ENCODE measurements at places on chromosomes 7 and 10.

- DNase-seq, result no peak
Observed at GRCh38 chr7:8105449-8106095, 137.0 kb downstream of the GLCCI1 start.

DNA sequence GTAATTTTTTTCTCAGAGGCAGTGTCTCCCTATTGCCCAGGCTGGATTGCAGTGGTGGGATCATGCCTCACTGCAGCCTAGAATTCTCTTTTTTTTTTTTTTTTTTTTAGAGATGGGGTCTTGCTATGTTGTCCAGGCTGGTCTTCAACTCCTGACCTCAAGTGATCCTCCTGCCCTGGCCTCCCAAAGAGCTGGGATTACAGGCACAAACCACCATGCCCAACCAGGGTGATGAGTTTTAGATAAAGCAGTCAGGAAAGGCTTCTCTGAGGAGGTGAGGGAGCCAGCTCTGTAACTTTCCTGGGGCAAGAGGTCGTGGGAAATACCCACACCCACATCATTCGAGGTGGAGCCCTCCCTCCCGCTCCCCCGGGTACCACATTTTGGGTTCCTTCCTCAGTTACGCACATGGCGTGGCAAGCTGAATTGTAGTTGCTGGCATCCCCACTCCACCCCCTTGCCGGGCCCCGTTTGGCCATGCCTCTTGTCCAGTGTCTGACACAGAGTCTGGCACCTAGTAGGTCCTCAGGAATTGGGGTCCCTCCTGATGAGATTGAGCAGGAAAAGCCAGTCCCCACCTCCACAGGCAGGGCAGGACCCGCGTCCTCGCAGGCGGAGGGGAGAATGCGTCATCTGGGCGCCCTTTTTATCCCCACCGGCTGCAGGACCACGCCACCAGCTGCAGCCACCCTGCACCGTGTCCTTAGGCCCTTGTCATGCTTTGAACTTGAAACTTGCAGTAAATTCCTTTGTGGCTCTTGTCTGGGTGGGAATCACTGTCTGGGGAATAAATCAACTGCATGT, 43.4 kb downstream of the CLIP2 start:
- DNase-seq, result no peak

GRCh38 chr10:29670761-29671160, 36.0 kb upstream of the SVIL start:
- no peak for DNase-seq

GRCh38 chr7:70214071-70214470, 615.8 kb downstream of the AUTS2 start:
- DNase-seq, result no peak

- DNase-seq, result no peak
Observed at GRCh38 chr7:124324262-124324661, 291.4 kb upstream of the TMEM229A start.

- no peak for DNase-seq
Observed at GRCh38 chr7:84196084-84196503, 1.5 kb upstream of the SEMA3A start.

- DNase-seq, result no peak
Observed at GRCh38 chr7:151348970-151349369, 7.4 kb downstream of the NUB1 start.

GRCh38 chr7:101081432-101081831, 3.8 kb upstream of the TRIM56 start:
- DNase-seq, result no peak

- DNase-seq, result no peak
Observed at GRCh38 chr10:97020452-97021400, 165.0 kb downstream of the SLIT1 start.

GRCh38 chr7:133121175-133121844, 39.4 kb upstream of the CHCHD3 start:
- DNase-seq, result no peak

GRCh38 chr7:68006619-68007018, 1010.0 kb downstream of the TYW1 start:
- no peak for DNase-seq

DNA sequence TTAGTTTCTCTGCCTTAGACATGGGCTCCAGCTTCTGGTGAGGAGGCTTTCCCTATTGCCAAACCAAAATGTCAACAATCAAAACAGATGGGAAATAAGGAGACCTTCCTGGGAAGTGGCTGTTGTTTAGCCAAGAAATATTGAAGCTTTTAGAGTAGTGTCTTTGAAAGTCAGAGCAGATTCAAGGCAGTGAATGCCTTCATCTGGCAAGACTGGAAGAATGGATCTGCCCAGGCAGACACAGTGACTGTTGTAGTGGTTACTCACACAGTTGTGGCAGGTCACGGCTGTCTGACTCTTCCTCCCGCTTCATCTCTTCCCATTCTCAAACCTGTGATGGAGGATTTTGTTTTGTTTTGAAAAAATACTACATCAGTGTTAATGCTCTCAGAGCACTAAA, 154.1 kb upstream of the ADO start:
- DNase-seq, result no peak

DNA sequence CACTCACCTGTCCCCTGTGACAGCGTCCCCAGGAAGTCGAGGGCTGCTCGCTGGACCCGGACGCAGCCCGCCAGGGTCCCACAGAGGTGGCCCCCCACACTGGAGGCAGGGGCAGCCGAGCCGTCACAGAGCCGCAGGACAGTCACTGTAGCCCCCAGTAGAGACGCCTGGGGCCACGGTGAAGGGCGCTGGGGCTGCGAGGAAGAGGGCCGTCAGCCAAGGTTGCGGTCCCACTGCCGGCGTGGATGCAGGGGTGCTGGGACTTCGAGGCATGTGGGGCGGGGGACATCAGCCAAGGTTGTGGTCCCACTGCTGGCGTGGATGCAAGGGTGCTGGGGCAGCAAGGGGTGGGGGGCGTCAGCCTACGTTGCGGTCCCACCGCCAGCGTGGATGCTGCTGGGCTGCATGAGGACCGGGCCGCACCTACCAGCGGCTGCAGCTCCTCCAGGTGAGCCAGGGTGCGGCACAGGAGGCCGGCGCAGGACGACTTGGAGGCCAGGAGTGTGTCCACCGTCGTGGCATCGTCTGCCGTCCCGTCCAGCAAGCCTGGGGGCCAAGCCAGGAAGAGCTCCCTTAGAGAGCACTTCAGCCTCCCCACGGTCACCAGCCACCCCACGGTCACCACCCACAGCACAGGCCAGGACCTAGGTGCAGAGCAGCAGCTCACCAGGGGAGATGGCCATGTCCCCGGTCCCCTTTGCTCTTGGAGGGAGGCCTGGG, 13.9 kb downstream of the BRAT1 start:
- no peak for DNase-seq

GRCh38 chr7:101104799-101105198, 19.5 kb downstream of the TRIM56 start:
- DNase-seq, result no peak

- DNase-seq, result no peak
Observed at GRCh38 chr10:93175490-93175889, 101.8 kb downstream of the CYP26A1 start.

GRCh38 chr7:127876393-127876792, 154.8 kb downstream of the LRRC4 start:
- no peak for DNase-seq

GRCh38 chr7:100476903-100477870, 1.8 kb downstream of the TSC22D4 start:
- peak; percentile 37 for DNase-seq

DNA sequence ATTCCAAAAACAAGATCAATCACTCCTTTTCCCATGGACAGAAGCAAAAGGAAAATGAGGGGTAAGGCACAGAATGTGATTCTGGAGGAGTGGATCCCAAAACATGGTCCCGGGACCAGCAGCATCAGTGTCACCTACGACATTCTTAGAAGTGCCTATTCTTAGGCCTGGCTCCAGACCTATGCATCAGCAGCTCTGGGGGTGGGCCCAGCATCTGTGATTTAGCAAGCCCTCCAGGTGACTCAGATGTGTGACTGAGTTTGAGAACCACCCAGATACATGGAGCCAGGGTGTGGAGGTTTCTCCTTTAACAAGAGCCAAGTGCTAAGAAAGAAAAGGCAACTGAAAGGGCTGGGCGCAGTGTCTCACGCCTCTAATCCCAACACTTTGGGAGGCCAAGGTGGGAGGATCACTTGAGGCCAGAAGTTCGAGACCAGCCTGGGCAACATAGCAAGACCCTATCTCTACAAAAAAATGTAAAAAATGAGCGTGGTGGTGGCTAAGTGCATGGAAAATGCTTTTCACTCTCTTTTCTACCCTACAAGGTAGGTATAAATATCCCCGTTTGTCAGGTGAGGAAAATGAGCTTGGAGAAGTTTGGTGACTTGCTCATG, 17.1 kb upstream of the ARPC1A start:
- DNase-seq, result no peak

GRCh38 chr10:63083904-63084689, 49.0 kb upstream of the NRBF2 start:
- DNase-seq, result peak; percentile 16

DNA sequence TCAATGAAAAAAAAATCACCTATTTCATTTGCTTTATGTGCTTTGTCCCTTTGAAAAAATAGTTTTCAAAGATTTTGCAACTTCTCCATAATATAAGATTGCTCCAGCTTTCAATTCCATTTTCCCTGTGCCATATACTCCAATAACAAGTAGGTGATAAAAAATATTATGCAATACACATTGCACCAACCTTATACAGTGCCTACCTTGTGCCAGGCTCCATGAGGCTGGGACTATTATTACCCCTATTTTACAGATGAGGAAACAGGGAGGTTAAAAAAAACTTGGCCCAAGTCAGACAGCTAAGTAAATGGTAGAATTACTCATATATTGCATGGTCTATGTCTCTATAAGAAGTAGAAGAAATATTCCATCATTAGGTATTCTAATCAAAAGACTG, 57.8 kb downstream of the BRAF start:
- no peak for DNase-seq

- no peak for DNase-seq
Observed at GRCh38 chr7:4162884-4163564, 519.1 kb upstream of the FOXK1 start.

DNA sequence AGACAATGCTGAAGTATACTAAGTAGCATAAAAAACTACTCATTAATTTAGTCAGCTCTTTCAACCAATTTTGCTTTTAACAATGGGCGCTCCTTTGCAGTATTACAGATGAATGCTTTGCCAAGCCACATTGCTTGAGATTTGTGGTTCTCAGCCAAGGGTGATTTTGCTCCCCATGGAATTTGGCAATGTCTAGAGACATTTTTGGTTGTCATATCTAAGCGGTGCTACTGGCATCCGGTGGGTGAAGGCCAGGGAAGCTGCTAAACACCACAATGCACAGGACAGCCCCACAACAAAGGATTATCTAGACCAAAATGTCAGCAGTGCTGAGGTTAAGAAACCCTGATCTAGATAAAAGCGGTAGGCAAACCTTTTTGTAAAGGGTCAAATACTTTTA, 112.0 kb downstream of the UBE2H start:
- no peak for DNase-seq

- DNase-seq, result no peak
Observed at GRCh38 chr7:2947058-2947780, 96.4 kb downstream of the CARD11 start.

DNA sequence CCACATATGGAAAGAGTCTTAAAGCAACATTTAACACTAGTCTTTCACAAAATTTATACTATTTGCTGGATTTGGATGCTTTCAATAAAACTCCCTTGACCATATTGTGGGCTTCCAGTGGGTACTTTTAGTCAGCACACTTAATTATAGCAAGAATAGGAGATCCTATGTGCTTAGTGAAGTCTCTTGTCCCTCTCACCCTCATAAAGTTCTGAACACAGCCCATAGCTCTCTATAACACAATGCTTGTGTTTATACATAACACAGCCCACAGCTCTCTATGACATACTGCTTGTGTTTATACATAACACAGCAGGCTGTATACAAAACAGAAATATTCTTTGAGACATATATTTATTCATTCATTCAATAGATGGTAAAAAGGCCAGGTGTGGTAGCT, 79.0 kb downstream of the SEMA3C start:
- DNase-seq, result no peak

DNA sequence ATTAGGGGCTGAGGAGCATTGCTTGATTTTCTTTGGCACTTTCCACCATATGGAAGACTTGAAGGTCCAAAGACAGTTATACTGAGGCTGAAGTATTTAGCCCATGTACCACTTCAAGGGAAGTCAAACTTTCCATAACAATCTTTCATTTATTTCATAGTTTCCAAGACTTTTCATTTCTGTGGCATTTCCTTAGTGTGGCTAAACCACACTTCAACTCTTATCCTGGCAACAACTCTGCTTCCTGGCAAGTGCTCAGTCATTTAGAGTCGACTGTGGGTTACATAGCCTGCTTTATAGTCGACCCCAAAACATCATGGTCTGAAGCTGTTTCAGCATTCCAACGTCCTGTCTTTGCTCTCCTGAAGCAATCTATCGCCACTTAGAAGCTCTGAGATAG, 343.0 kb upstream of the SEMA3D start:
- DNase-seq, result no peak

DNA sequence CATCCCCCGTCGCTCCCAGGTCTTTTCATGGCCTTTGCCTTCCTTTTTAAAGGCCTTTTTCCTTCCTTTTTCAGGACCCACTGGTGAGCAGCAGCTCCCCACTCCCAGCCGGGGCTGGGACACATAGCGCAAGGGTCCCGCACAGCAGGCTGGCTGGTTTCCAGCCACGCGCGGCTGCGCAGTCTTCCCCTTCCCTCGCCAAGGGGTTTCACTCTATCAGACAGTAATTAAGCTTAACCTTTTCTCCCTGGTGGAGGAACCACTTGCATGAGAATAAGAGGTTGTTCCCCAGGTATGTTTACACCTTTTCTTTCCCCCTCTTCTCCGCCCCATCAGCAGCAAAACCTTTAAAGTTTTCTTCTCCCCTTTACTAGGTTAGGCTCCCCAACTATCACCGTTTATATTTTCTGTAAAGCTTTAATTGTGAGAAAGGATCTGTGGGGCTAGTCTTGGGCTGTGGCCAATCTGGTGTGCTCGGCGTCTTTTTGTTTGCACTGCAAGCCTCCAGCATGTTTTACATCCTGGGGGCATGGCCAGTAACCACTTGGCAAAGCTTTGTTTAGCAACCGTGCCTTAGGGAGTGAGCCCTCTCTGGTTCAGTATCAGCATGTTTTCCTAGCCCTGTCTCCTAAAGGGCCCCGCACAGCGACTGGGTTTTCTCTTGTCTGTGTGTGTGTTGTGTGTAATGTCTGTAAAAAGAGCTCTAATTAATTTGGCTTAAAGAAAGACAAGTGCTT, 219.6 kb downstream of the PHF14 start:
- DNase-seq, result no peak

GRCh38 chr10:1249142-1249920, 193.1 kb downstream of the WDR37 start:
- DNase-seq, result no peak

DNA sequence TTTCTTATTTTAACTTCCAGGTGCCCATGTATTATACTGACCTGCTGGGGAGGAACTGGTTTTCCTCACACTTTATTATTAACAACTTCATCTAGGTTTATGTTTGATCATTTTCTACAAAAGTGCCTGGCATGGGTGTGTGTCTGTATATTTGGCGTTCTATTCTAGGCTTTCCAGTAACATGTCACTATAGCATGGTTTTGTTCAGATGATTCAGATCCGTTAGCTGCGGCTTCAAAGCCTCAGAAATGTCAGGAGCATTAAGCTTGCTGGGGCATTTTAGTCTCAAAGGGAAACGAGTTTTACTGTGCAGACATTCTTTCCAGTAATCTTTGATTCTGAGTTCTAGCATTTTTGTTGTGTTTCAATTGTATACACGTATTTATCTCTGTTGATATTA, 2.3 kb downstream of the INPP5A start:
- DNase-seq, result no peak

- DNase-seq, result peak; percentile 18
Observed at GRCh38 chr10:103504181-103504783, 10.8 kb downstream of the NEURL1 start.

Data from T-helper 9 cell (primary cell).